Kidney epithelial cell (primary cell): ENCODE measurements at places on chromosomes 2 and 18. TPM values are rescaled to one million over a fixed set of nuclear protein-coding genes. Genes with fewer than 3 reads are reported as not detected.

Gene SH3RF3
- total RNA-seq = 9.6 and 11.3 TPM in 2 replicates

Gene CDK5R2
- 0.14 and 0.21 TPM in 2 replicates for total RNA-seq

GRCh38 chr18:59005262-59005661 is 134.4 kb upstream of the SEC11C start:
- no peak for DNase-seq

- DNase-seq = no peak
These were observed 24.5 kb upstream of the PEX13 start for GRCh38 chr2:60992985-60993392.

DNA sequence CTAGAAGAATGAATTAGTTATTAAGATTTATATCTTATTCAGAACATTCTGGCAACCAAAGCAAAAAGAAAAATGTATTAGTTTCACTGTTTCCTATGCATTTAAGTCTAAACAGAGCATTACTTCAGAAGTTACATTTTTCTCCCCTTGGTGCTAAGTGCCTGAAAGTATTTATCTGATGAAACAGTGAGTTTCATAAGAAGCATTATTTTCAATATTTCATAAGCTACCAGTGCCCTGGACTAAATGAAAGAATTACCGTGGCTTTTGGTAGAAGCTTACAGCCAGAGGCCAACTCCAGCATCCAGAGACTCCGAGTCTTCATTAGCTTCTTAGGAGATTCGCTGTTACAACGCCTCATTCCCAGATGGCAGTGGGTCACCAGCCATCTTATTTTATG is 97.6 kb downstream of the LYPD6B start:
- DNase-seq = no peak

GRCh38 chr2:79129804-79130203 is 9.5 kb downstream of the REG1A start:
- DNase-seq = no peak
